ENCODE measurements at places on chromosomes 2 and 18. TPM values are rescaled to one million over a fixed set of nuclear protein-coding genes. Genes with fewer than 3 reads are reported as not detected.

DNA sequence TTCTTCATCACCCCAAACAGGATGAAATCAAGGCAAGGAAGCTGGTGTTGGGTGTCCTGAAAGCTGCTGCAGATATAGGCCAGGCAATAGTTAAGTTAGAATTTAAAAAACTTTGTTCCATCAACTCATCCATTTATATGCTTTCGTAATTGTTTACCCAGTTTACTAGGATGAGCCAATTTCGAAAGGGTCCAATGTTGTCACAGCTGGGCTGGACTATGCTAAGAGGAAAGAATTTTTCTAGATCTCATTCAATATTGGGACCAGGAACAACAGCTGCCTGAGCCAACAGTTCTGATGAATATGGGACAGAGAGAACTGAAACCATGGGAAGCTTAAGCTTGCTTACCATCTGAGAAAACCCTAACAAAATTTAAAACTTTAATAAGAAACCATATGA, 21.6 kb upstream of the SP3 start:
- no peak for DNase-seq

The ACMSD gene
- total RNA-seq = not detected

- DNase-seq = no peak
Observed at GRCh38 chr2:98952966-98953365, 16.9 kb upstream of the CRACDL start.

- no peak for DNase-seq
Observed at GRCh38 chr2:197183355-197183754, 127.2 kb downstream of the ANKRD44 start.

GRCh38 chr2:65388596-65389390, 43.6 kb downstream of the SPRED2 start:
- no peak for DNase-seq

- DNase-seq = no peak
Observed at GRCh38 chr18:76401498-76401897, 93.5 kb downstream of the ZNF516 start.

The SCTR gene
- total RNA-seq = not detected

GRCh38 chr2:204947405-204947804, 402.1 kb downstream of the PARD3B start:
- DNase-seq = no peak

- no peak for DNase-seq
Observed at GRCh38 chr2:168375195-168375798, 80.8 kb upstream of the CERS6 start.

GRCh38 chr2:36477315-36477714, 120.7 kb downstream of the FEZ2 start:
- no peak for DNase-seq

DNA sequence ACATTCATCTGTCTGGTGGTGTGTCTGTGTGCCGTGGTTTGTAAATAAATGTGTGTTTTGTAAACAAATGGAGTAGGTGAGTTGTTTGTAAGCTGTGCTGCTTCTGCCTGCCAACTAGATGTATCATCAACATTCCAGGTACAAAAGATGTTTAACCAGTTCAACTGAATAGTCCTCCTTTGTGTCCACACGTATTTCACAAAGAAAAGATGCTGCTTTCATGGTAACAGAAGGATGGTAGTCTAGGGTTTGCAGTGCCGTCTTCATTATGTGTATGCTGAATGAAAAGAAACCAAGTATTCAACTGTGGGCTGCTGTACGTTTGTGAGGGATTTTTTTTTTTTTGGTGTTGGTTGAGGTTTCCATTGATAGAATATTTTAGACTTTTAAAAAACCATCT, 72.1 kb downstream of the CAMKMT start:
- DNase-seq = no peak

- DNase-seq = no peak
Observed at GRCh38 chr18:51711298-51711889, 513.9 kb upstream of the MEX3C start.

- no peak for DNase-seq
Observed at GRCh38 chr2:60699617-60700016, 56.5 kb upstream of the PAPOLG start.

- DNase-seq = no peak
Observed at GRCh38 chr2:239355139-239355538, 45.7 kb downstream of the HDAC4 start.

GRCh38 chr2:86281066-86281700, 56.2 kb downstream of the REEP1 start:
- no peak for DNase-seq

The CNGA3 gene
- not detected for total RNA-seq

- no peak for DNase-seq
Observed at GRCh38 chr2:20594957-20595356, 55.9 kb downstream of the HS1BP3 start.

DNA sequence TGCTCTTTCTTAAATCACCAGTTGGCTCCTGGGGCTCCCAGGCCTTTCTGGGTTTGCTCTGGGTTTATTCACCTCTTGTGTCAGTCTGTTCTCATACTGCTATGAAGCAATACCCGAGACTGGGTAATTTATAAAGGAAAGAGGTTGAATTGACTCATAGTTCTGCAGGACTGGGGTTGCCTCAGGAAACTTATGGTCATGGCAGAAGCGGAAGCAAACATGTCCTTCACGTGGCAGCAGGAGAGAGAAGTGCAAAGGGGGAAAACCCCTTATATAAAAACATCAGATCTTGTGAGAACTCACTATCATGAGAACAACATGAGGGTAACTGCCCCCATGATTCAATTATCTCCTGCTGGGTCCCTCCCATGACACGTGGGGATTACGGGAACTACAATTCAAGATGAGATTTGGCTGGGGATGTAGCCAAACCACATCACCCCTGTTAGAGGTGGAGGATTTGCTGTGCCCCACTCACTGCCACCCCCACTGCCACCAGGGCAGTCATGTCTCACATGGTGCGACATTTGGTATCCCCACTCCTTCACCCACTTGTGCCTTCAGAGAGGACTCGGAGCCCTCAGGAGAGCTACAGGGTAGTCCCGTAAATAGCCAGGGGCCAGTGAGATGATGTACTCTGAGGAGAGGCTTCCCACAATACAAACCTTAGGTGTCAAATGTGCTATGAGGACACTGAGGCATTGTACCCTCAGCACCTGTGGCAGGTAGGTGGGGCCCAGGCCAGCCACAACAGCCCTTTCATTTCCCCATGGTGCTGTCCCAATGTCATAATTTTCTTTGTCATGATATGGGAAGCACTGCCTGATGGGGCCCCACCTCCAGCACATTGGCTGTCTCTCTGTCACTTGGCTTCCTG, 35.7 kb downstream of the CDC42EP3 start:
- peak; percentile 88 for DNase-seq

The SPRED2 gene
- total RNA-seq = 3.5 TPM

GRCh38 chr2:1024981-1025380, 74.3 kb downstream of the SNTG2 start:
- DNase-seq = no peak

DNA sequence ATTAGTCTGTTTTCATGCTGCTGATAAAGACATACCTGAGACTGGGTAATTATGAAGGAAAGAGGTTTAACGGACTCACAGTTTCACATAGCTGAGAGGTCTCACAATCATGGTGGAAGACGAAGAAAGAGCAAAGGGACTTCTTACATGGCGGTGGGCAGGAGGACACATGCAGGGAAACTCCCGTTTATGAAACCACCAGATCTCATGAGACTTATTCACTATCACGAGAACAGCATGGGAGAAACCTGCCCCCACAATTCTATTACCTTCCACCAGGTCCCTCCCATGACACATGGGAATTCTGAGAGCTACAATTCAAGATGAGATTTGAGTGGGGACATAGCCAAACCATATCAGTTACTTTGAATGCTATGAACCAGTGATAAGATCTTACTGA, 44.1 kb downstream of the SCTR start:
- DNase-seq = no peak

The VWC2L gene
- total RNA-seq = not detected

The RUFY4 gene
- total RNA-seq = 5.1 TPM

DNA sequence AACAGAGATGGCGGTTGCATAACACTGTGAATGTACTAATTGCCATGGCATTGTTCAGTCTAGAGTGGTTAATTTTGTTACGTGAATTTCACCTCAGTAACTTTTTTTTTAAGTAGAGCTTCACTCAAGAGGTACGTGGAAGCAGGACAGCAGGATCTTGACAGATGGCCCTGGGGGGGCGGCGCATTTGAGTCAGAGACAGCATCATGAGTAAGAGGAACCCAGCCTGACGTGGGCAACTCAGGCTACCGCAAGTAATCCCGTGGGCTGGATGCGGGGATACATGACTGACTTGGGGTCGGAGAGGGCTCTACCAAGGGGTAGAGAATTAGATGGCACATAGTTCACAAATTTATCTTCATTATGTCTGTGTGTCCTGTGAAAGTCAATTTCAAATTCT, 38.1 kb upstream of the DAPL1 start:
- DNase-seq = no peak

The LYPD6B gene
- not detected for total RNA-seq

GRCh38 chr2:173354582-173355131, at the start of gene CDCA7:
Gene CDCA7 (plus strand): TSS chr2:173354872. CDS start chr2:173354964, 92 bp downstream.
- DNase-seq = peak; percentile 82

- DNase-seq = no peak
Observed at GRCh38 chr18:67159662-67160061, 356.9 kb downstream of the DSEL start.

DNA sequence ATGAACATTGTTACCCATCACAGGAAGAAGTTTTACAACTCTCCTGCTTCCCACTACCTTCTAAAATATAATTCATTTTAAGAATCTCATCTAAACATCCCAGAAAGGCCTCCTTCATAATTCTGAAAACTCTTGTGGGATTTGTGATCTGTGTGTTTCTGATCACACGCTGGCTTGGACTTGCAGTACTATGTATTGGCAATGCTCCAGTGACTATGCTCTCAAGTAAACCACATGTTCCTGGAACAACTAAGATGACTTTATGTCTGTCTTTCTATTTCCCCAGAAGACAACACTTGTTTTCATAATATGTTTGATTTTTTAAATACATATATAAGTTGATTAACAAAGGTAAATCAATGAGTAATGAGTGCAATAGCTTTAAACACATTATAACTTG, 376.6 kb upstream of the NETO1 start:
- DNase-seq = no peak

The PSMA8 gene
- 0.82 TPM for total RNA-seq

The TRIM43 gene
- total RNA-seq = not detected

The CAPN14 gene
- total RNA-seq = 0.33 TPM

The TCF23 gene
- total RNA-seq = not detected

The TUBB8B gene
- total RNA-seq = not detected

DNA sequence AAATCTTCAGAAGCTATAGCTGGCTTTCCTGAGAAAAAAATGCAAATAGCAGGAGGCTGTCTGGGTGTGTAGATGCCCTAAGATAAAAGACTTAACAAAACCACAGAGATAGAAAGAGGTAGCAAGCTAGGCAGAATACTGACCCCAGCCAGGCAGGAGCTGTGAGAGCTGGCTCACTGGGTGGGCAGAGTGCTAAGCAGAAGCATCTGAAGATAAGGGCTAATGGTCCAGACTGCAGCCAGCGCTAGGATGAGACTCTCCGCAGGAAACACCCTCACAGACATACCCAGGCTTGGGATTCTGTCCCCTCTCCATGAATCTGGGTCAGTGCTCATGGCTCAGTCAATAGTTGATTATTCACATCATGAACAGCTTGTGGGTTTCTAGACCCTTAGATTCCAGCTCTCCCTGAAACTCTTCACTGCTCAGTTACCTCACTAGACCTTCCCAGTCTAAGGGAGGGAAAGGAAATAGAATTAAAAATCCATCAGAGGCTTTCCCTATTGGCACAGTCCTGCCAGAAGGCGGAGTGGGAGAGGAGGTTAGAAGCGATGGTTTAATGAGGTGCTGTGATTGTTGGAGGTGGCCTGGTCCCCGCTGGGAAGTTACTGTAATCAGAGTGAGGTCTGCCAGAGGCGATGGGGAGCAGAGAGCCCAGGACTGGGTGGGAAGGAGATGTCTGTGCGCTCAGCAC, 21.4 kb upstream of the CCBE1 start:
- DNase-seq = no peak

The GALNT5 gene
- not detected for total RNA-seq

DNA sequence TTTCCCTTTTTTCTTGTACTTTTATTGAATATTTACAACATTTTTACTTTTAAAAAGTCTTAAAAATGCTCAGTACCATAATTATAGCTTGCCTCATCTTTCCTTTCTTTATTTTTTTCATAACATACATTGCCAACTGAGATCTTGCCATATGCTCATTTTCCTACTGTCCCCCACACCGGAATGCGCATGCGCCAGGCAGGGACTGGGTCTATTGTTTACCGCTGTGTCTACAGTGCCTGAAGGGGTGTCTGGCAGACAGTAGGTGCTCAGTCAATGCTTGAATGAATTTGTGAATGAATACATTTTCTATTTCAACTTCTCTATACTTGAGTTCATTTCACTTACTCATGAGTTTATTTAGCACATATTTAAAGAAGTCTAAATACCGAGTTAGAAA, 158.0 kb downstream of the CYP26B1 start:
- DNase-seq = no peak

The KCNIP3 gene
- not detected for total RNA-seq

DNA sequence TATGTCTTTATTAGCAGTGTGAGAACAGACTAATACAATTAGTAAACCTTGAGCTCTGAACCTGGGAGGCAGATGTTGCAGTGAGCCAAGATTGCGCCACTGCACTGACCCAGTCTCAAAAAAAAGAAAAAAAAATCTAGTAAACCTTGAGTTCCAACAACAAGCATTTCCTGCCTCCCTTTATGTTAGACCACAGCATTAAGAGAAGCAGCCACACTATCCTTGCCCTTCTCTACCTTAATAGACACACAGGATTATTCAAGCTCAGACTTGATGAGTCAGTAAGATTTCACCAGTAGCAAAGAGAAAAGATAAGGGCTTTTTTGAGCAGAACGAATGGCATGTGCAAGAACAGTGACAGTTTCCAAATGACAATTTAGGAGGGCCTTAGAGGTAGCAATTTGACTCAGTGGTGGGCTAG, 18.0 kb upstream of the GLS start:
- DNase-seq = no peak

All from activated CD8-positive, alpha-beta memory T cell treated with anti-CD3 and anti-CD28 coated beads, Interleukin-2, amount 10 ng/mL, durations not matched to agents 7 days and 5 days (primary cell).